Foreskin keratinocyte (primary cell): ENCODE measurements at places on chromosomes 5 and 9. TPM values are rescaled to one million over a fixed set of nuclear protein-coding genes. Genes with fewer than 3 reads are reported as not detected.

The ARID3C gene
- 0.07 and 0.17 TPM in 2 replicates for total RNA-seq

The CER1 gene
- total RNA-seq: not detected in 2 replicates

The GLRA1 gene
- not detected in 2 replicates for total RNA-seq

The FOXB2 gene
- not detected in 2 replicates for total RNA-seq

The NR5A1 gene
- not detected in 2 replicates for total RNA-seq

The CAMK2A gene
- 0.04 TPM in 1 of 2 replicates, not detected in the other for total RNA-seq
